CD4-positive, alpha-beta T cell treated with Interleukin-12 subunit alpha and Interleukin-12 subunit beta, for 1 hour (primary cell): ENCODE measurements at places on chromosomes 2 and 18.

DNA sequence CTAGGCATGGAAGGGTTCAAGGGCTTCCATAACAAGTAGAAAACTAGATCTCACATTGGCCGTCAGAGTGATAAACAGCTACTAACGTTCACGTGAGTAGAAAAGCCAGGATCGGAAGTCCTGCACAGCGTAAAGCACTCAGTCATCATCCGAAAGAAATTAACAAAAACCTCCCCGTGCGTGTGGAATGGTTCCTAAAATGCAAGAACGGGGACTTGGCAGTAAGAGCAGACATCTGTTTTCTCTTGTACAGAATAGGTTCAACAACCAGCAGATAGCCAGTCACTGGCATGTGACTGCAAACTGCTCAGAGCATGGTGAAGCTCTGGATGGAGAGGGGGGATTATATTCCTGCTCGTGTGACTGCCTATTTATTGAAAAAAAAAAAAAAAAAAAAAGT is 106.9 kb upstream of the ITGB6 start:
- DNase-seq = no peak

GRCh38 chr2:85795331-85796045 is 41.7 kb downstream of the ATOH8 start:
- no peak for DNase-seq

- peak; percentile 38 for DNase-seq
Measured at GRCh38 chr18:13287372-13287771, 68.8 kb downstream of the LDLRAD4 start.

- peak; percentile 33 for DNase-seq
Measured at GRCh38 chr2:218465987-218466633, 47.2 kb downstream of the VIL1 start.

DNA sequence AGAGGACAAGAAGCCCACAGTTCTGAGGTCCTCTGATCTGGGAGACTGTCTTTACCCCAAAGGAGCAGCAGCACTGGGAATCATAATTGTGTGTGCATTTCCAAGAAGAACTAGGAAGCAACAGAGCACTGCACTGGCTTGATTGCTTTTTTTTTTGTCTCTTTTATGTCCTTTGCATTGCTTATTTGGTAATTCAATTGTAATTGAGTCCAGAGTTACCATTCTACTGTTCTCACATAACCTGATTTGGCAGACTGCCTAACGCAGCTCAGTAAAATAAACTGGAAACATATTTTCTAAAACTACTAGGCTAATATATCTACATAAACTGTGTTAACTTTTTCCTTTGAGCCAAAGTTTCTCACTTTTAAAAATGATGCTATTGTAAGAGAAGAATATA is 190.3 kb upstream of the SLC8A1 start:
- DNase-seq = no peak

DNA sequence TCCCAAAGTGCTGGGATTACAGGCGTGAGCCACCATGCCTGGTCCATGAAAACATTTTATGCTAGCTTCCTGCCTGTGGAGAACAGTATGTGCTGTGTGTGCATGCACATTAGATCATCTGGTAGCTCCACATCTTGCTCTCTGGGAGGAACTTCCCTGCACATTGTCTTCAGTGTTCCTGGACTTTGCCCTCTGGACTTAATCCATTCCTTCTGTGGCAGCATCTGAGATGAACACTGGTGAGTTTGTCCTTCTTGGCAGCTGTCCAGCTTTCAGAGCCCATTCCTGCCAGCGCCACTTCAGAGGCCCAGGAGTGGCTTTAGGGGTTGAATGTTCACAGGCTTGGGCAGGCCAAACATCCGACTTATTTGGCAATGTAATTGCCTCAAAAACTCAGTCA is 65.2 kb downstream of the POU3F3 start:
- DNase-seq = no peak
